Activated CD4-positive, alpha-beta T cell treated with anti-CD3 and anti-CD28 coated beads for 36 hours (primary cell): ENCODE measurements at places on chromosomes 3 and 15. TPM values are rescaled to one million over a fixed set of nuclear protein-coding genes. Genes with fewer than 3 reads are reported as not detected.

SHC4 gene
- total RNA-seq = 1.4 TPM

DNA sequence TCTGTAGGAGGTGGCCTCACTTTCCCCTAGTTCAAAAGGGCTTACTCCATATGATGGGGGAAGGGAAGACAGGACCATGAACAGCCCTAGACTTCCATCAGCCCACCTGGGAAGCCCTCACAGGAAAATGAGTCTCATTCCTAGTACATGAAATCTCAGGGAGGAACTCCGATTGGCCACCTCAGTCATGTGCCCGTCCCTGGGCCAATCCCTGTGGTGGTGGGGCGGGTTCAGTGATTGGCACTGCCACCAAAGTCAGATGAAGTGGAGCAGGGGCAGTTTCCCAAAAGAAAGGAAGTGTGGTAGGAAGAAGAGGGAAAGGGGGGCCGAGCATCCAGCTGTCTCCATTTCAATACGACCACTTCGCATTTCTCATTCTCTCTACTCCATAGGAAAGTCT, 25.9 kb upstream of the GP9 start:
- H3K27me3 ChIP-seq = no peaks in the 10 kb centered on the region
- DNase-seq = peak; percentile 41
- no peak overlapping the region for H3K4me3 ChIP-seq
- H3K4me1 ChIP-seq = peaks cover 10% of the 10 kb centered on the region
- H3K36me3 ChIP-seq = no peaks in the 10 kb centered on the region

WNT5A gene
- not detected for total RNA-seq

DNA sequence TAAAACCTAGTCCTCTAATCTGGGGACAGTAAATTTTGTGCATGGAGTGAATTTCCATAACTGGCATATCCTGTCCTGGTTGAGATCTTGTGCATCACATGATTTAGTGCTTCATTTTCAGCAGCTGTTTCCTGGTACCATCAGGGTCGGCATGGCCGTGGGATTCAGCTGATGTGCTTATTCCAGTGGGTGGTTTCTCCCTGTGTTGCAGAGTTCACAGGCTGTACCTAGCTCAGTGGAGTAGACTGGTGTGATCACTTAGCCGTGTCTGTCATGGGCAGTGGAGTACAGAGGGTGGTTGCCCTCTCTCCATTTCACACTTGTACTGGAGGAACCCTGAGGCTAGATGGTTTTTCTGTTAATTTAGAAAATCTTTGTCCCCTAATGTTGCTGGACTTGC, 228.5 kb downstream of the PTPRG start:
- H3K27ac ChIP-seq = no peak overlapping the region
- no peak overlapping the region for H3K4me3 ChIP-seq
- H3K27me3 ChIP-seq = peaks cover 2% of the 10 kb centered on the region

DNA sequence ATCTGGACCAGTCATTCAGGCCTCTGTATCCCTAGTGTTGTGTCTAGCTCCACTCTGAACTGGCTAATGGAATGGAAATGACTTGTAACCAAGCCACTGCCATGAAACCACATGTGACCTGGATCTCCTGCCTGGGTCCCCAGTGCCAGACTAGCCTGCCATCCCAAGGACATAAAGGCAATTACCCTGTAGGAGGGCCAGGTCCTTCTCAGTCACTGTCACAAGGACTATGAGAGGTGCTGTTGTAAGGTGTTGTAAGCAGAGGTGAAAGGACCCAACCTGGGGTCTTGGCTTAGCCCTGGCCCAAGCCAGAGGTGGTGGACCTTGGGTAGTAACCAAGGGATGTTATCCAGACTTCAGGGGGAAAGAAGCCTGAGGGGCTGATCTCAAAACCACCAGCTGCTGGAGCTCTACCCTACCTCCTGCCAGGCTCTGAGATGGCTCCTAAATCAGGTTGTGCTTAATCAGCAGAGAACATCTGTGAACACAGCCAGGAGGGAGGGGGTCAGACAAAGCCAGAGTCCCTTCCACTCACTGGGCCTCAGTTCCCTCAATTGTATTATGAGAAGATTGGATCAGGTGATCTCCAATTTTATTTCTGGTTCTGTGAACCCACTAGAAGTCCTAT, 15.7 kb upstream of the KLHL24 start:
- no peak overlapping the region for H3K4me3 ChIP-seq
- no peaks in the 10 kb centered on the region for H3K36me3 ChIP-seq
- H3K4me1 ChIP-seq = no peaks in the 10 kb centered on the region
- no peak for DNase-seq
- no peak overlapping the region for H3K27ac ChIP-seq
- H3K27me3 ChIP-seq = peaks cover under 1% of the 10 kb centered on the region

- peaks cover 6% of the 10 kb centered on the region for H3K27me3 ChIP-seq
- no peak overlapping the region for H3K4me3 ChIP-seq
- H3K27ac ChIP-seq = no peak overlapping the region
- DNase-seq = no peak
- no peaks in the 10 kb centered on the region for H3K36me3 ChIP-seq
Measured at GRCh38 chr15:39657668-39658067, 76.8 kb downstream of the THBS1 start.

FETUB gene
- total RNA-seq = not detected

DNA sequence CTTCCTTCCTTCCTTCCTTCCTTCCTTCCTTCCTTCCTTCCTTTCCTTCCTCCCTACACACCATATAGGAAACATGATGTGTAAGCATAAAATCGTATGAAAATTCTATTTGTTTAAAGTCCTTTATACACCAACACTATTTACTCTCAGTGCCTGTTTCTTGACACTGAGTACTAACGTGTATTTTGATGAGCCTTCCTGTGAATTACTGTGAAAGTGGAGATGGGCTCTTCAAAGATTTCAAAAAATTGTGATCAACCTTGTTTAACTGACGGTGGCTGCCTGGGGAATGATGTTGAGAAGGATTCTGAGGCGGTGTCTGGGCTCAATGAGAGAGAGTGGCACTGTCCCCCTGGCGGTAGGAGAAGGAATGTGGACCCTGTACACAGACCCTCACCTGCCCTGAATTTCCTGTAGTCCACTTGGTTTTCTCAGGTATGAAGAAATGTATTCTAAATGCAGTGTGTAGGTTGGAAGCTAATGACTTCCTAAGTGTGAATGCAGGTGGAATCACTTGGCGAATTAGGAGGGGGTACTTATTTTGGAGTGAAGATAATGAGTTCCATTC, 237.9 kb downstream of the GAP43 start:
- H3K36me3 ChIP-seq = no peaks in the 10 kb centered on the region
- H3K4me3 ChIP-seq = no peak overlapping the region
- H3K27me3 ChIP-seq = peaks cover 31% of the 10 kb centered on the region

DNA sequence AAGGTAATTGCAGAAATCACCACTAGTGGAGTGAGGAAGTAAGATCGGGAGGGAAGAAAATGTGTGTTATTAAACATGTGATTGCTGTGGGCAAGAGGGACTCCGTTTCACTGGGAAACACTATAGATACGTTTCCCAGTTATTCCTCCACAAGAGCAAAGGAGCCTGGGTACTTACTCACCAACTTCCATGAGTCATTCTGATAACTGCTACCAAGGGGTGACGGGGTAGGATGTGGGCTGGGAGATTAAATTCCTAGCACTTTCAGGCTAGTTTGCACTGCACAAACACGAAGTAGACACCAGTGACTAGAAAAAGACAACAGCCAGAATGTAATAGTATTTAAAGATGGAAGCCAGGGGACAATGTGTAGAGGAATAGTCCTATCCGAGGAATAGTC, 812.9 kb upstream of the CFAP20DC start:
- H3K4me3 ChIP-seq = no peak overlapping the region
- H3K4me1 ChIP-seq = peaks cover 25% of the 10 kb centered on the region
- no peak for DNase-seq
- H3K27me3 ChIP-seq = no peaks in the 10 kb centered on the region
- no peak overlapping the region for H3K27ac ChIP-seq

ZNF502 gene
- 1.8 TPM for total RNA-seq

MINDY2 gene
- total RNA-seq = 9.2 TPM

GRCh38 chr3:120688121-120688520, 6.1 kb upstream of the HGD start:
- no peaks in the 10 kb centered on the region for H3K4me1 ChIP-seq
- peaks cover 7% of the 10 kb centered on the region for H3K36me3 ChIP-seq
- no peak overlapping the region for H3K4me3 ChIP-seq
- DNase-seq = no peak
- no peak overlapping the region for H3K27ac ChIP-seq
- no peaks in the 10 kb centered on the region for H3K27me3 ChIP-seq

DRD3 gene
- total RNA-seq = not detected

GRCh38 chr3:30393079-30393478, 213.3 kb upstream of the TGFBR2 start:
- no peaks in the 10 kb centered on the region for H3K4me1 ChIP-seq
- H3K27me3 ChIP-seq = no peaks in the 10 kb centered on the region
- DNase-seq = no peak
